ENCODE measurements at places on chromosomes 11 and 22.

- DNase-seq = no peak
Measured at GRCh38 chr22:31923136-31923535, 21.2 kb upstream of the YWHAH start.

GRCh38 chr11:37449146-37449545, 851.1 kb upstream of the RAG2 start:
- no peak for DNase-seq

DNA sequence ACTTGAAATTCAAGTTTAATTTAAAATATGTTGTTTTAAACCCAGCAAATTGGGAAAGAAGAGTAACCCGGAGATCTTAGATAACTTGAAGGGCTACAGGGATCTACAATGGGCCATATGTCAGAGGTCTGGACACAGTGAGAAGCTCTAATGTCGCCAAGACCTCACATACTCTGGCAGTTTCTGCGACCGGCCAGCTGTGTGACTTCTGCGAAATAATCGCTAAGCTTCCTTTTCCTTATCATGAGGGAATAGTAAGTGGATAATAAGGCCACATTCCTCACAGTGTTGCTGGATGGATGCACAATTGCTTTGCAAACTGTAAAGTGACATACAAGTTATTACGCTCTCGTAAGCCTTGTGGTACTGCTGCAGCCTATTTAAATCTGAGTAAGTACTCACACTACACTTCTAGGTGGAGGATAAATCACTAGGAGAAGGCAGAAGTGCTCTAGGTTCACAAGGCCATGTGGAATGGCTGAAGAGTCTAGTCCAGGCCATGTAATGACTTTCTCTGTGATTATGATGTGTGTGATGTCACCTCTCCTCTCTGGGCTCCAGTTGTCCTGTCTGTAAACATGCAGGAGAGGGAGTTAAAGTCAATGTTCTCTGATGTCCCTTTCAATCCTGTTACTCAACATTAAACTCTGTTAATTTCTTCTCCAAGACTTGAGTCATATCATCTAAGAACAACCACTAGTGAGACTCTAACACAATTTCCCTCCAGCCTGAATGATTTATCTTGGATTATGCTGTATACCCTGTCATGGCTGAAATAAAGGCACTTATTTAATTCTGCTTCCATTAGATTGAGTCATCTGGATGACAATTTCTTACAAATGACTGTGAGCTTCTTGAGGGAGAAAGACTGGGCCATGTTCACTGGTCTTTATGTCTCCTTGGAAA, 192.6 kb upstream of the NARS2 start:
- no peak for DNase-seq

GRCh38 chr11:116281173-116282160, 491.3 kb downstream of the BUD13 start:
- no peak for DNase-seq

DNA sequence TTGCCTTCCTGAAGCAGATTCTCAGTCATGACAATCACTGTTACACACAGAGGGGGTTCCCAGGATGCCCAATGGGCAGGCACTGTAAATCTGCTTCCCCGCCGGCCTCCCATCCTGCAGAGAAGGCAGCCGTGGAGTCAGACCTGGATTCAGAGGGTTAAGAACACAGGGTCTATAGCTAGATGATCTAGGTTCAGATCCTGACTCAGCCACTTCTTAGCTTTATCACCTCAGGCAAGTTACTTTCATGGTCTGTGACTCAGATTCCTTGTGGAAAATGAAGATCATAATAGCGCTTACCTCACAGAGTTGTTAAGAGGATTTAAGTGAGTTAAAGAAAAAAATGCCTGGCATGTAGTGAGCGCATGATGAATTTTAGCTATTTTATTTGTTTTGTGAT, 95.9 kb downstream of the TIMP3 start:
- DNase-seq = no peak

- peak; percentile 28 for DNase-seq
Measured at GRCh38 chr11:61004180-61004611, 32.7 kb downstream of the CD6 start.

DNA sequence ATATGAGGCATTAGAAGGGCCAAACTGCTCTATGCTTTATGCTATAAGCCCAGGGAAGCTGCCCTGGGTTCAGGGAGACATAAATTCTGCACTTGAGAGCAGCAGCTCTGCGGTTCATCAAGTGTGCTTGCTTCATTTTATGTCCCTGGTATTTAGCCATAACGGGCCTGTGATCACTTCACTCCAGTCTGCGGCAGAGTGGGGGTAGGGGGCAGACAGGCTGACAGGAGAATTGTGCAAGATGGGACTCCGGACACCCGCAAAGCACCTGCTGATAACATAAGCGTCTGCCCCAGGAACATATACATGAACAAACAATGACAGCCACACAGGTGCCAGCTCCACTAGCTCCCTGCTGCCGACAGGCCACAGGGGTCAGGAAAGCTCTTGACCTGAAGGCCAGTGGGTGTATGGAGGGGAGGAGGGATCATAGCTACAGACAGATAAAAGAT, 56.1 kb downstream of the SMCO4 start:
- DNase-seq = no peak

Data from DND-41 (cell line).